ENCODE measurements at places on chromosomes 11 and 22. TPM values are rescaled to one million over a fixed set of nuclear protein-coding genes. Genes with fewer than 3 reads are reported as not detected.
A peak's percentile ranks its signal among the peaks of the same experiment; 100 is the strongest.

GRCh38 chr22:36026741-36027140, 1.9 kb downstream of the RBFOX2 start:
- no peak overlapping the region for H3K4me3 ChIP-seq
- peaks cover 20% of the 10 kb centered on the region for H3K27me3 ChIP-seq
- no peak overlapping the region for H3K27ac ChIP-seq
- no peak for DNase-seq

- H3K36me3 ChIP-seq, result no peaks in the 10 kb centered on the region
- no peak overlapping the region for H3K27ac ChIP-seq
- DNase-seq, result no peak
- no peaks in the 10 kb centered on the region for H3K4me1 ChIP-seq
- no peak overlapping the region for H3K4me3 ChIP-seq
These were observed 1.9 kb upstream of the MMP1 start for GRCh38 chr11:102799681-102800340.

- no peak for DNase-seq
- H3K4me1 ChIP-seq, result peaks cover 3% of the 10 kb centered on the region
- no peak overlapping the region for H3K4me3 ChIP-seq
- no peak overlapping the region for H3K27ac ChIP-seq
- no peaks in the 10 kb centered on the region for H3K27me3 ChIP-seq
These were observed 7.9 kb upstream of the GAB2 start for GRCh38 chr11:78425399-78426070.

DNA sequence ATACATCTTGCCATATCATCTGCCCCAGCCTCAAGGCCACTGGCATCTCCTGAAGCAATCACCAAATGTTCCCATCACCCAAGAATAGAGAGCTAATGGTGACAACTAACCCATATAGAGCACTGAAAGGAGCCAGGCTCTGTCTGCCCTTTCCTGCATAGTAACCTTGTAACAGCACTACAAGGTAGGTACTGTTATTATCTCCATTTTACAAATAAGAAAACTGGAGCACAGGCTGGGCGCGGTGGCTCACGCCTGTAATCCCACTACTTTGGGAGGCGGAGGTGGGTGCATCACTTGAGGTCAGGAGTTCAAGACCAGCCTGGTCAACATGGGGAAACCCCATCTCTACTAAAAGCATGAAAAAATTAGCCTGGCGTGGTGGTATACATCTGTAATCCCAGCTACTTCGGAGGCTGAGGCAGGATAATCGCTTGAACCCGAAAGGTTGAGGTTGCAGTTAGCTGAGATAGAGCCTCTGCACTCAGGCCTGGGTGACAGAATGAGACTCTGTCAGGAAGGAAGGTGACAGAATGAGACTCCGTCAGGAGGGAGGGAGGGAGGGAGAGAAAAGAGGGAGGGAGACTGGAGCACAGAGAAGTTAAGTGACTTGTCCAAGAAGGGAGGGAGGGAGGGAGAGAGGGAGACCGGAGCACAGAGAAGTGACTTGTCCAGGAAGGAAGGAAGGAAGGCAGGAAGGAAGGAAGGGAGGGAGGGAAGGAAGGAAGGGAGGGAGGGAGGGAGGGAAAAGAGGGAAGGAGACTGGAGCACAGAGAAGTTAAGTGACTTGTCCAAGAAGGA, 2.2 kb downstream of the SLC35F2 start:
- no peaks in the 10 kb centered on the region for H3K27me3 ChIP-seq
- no peaks in the 10 kb centered on the region for H3K36me3 ChIP-seq
- peaks cover 30% of the 10 kb centered on the region for H3K4me1 ChIP-seq
- DNase-seq, result no peak

DNA sequence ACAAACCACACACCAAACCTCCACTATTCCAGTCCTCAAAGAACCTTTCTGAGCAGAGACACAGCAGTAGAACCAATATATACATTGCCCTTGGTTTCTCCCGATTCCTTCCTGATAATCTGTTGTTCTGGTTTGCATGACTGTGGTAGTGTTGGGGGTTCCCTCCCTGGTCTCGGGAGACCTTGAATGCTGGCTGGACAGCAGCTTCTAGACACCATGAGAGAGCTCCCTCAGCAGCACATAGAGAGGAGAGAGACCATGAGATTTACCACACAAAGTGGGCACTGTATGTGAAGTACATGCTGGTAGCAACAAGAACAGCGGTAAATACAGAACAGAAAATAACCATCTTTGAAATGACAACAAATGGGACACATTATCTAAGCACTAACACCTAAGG, 2.6 kb downstream of the C11orf91 start:
- H3K36me3 ChIP-seq, result no peaks in the 10 kb centered on the region
- H3K4me1 ChIP-seq, result peaks cover 14% of the 10 kb centered on the region
- DNase-seq, result no peak
- no peak overlapping the region for H3K4me3 ChIP-seq
- H3K27ac ChIP-seq, result no peak overlapping the region

DNA sequence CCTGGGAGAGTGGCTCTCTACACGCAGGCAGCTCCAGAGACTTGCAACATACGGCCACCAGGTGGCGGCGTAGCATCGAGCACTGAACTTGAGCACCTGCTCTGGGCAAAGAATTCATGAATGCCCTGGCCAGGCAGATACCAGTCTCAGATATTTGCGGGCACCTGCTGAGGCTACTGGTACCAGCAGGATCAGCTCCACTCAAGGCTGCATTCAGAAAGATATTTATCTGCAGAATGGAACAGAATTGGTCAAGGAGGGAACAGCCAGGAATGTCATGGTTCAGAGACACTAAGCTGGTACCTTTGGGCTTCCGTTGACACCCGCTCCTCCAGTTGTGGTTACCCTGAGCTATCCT, 10.8 kb upstream of the CCDC86 start:
- H3K36me3 ChIP-seq, result no peaks in the 10 kb centered on the region
- DNase-seq, result peak; percentile 63

DNA sequence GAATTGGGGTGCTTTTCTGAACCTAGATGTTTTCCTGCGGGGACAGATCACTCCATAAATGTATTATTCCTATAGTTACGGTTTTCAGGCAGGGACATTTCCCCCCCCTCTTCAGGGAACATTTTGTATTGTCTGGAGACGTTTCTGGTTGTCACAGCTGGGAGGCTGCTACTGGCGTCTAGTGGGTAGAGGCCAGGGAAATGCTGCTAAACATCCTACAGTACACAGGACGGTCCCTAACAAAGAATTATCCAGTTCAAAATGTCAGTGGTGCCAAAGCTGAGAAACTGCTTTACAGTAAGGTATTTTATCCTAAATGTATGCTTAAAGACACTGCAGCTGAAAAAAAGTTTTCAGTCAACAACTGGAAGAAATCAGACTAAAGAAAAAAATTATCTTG, 19.4 kb downstream of the PIWIL4 start:
- H3K4me3 ChIP-seq, result no peak overlapping the region
- H3K4me1 ChIP-seq, result no peaks in the 10 kb centered on the region
- H3K27ac ChIP-seq, result no peak overlapping the region
- DNase-seq, result no peak
- H3K36me3 ChIP-seq, result no peaks in the 10 kb centered on the region

DNA sequence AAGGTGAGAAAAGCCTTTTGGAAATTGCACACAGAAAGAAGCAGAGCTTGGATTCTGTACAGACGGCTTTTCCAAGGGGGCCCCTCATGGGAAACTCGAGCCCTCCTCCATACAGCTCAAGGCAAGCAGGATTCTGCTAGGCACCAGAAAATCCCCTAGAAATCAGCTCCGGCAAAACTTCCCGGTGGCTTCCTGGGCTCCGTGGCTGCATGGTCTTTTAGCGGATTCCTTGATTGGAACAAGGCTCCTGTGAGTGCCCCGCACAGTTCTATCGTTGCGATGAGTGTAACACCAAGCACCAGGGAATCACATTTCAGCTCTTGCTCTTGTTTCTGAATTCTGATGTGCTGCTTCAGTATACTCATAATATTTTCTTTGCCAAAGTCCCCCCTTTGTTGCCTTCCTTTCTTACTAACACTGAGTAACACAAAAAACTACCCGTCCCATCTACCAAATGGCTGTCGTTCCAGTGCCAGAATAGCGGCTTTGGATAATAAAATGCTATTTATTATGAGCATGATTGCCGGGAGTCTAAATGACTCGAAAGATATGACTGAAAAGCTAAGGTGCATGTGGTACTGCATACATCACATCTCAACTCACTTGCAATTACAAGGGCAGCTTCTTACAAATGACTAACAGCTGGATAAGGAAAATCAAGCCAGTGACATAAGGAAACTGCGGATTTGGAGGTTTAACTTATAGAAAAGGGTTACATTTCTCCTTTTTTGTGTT, 494.1 kb downstream of the DLG2 start:
- H3K27ac ChIP-seq, result no peak overlapping the region
- H3K27me3 ChIP-seq, result no peaks in the 10 kb centered on the region
- no peaks in the 10 kb centered on the region for H3K36me3 ChIP-seq

DNA sequence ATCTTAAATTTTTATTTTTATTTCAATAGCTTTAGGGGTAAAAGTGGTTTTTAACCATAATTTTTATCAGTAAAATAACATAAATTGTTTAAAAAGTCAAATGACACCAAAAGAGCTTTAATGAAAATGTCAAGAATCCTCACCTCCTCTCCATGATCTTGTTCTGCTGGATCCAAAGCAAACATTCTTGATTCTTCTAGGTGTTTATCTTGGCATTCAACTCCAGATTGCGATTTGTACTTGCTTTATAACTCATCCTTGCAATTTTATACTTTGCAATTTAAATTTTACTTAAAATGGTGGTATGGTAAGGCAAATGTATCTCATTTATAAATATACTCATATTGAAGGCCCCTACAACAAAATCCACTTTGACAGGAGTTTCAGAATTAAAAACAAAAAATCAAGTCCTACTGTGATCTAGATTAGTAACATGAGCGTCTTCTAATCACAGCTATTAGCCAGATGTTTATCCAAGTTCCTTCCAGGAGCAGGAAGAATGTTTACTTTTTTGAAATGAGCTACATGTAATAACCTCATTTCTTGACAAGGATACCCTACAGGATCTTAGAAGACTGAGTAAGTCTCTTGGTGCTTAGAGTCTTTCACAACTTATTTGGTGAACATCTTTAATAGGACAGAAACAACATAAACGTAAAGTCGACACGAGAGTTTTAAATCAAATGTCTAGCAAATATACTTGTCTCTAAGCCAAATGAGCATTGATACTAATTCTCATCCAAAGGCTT, 72.4 kb upstream of the CARD18 start:
- H3K4me3 ChIP-seq, result no peak overlapping the region
- H3K27ac ChIP-seq, result no peak overlapping the region
- no peaks in the 10 kb centered on the region for H3K36me3 ChIP-seq
- no peaks in the 10 kb centered on the region for H3K4me1 ChIP-seq
- H3K27me3 ChIP-seq, result no peaks in the 10 kb centered on the region
- DNase-seq, result no peak

The C11orf52 gene
- not detected for total RNA-seq

The GRK3 gene
- 3.5 TPM for total RNA-seq

The SCGB2A2 gene
- not detected for total RNA-seq

The ASRGL1 gene
- total RNA-seq, result 0.57 TPM

The UBQLNL gene
- total RNA-seq, result 0.32 TPM

The SMIM35 gene
- 1.2 TPM for total RNA-seq

Measured in CD4-positive, CD25-positive, alpha-beta regulatory T cell (primary cell).